ENCODE measurements at places on chromosomes 5 and 9.

DNA sequence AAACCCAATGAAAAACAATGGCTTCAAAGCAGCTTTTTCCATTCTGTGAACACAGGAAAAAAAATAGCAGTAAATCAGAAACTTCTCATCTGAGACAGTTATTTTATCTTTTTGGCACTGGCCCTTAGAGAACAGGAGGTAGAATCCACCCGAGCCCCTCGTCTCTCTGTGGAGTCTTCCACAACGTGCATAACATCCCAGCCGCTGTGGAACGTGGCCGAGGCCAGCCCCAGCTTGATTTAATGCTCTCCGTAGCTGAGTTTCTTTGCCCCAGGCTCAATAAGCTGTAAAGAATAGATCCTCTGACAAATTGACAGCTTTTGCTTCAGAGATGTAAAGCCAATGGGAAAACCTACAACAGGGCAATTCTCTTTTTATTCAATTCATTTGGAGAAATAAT, 107.9 kb upstream of the DAP start:
- DNase-seq, result no peak

- no peak for DNase-seq
Measured at GRCh38 chr5:9156282-9156681, 389.6 kb downstream of the SEMA5A start.

DNA sequence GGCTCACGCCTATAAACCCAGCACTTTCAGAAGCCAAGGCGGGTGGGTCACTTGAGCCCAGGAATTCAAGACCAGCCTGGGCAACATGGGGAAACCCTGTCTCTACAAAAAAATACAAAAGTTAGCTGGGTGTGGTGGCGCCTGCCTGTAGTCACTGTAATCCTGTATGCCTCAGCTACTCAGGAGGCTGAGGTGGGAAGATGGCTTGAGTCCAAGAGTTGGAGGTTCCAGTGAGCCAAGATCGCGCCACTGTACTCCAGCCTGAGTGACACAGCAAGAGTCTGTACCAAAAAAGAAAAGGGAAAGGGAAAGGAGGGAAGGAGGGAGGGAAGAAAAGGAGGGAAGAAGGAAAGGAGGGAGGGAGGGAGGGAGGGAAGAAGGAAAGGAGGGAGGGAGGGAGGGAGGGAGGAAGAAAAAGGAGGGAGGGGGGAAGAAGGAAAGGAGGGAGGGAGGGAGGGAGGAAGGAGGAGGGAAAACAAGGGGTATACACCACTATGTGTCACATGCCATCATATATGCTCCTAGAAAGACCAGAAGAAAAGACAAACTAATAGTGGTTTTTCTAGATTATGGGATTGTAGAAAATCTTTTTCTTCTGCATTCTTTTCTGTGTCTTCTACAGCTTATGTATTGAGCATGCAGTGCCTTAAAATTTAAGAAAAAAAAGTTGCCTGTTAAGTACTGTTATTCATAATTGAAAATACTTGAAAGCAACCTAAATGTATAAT, 240.1 kb downstream of the DENND1A start:
- DNase-seq, result no peak

DNA sequence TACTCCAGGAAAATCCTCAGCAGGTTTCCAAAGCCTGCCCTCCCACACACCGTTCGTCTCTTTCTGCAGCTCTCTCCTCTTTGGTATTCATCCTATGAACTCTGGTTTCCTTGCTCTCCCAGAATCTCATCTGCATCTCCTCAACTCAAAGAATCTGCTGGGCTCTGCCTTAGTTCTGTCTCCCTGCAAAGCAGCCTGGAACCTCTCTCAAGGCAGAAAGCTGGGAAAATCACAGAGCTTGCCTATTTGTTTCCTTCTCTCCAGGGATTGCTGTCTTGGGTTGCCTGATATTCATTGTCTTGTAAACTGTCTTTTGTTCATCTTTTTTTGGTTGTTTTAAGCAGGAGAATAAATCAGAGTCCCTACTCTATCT, 5.3 kb upstream of the ERAP2 start:
- DNase-seq, result no peak

- no peak for DNase-seq
Measured at GRCh38 chr9:36416890-36417289, 16.8 kb upstream of the RNF38 start.

GRCh38 chr5:55821731-55822512, 29.2 kb upstream of the IL31RA start:
- DNase-seq, result no peak

GRCh38 chr9:133656211-133657119, 20.3 kb downstream of the DBH start:
- DNase-seq, result peak; percentile 36

GRCh38 chr5:143985832-143986515, 174.0 kb downstream of the HMHB1 start:
- no peak for DNase-seq

DNA sequence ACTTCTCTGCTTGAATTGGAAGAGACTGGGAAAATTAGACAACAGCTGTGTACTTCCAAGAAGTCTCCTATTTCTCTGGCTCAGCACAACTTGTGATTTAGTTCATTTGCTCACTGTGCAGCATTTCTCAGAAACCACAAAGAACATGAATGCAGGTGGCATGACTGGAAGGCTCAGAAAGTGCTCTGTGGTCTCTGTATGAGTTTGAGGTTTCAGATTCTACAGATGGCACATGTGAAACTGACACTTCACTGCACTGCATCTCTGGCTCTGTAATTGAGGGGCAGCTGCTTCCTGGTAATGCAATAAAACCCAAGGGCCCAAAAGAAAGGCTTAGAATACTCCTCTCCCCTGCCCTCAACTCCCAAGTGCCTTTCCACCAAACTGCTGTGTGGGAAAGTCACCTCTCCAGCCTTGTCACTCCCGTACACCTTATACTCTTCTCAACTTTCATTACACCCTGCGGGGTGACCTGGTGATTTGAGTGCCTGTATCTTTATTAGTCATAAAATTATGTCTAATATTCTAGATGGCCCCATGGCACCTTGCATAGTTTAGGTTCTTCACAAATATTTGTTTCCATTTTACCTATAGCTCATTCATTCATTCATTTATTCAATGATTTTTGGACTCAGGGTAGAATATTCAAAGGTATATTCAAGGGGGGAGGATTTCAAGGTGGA, 82.5 kb downstream of the ESM1 start:
- no peak for DNase-seq

DNA sequence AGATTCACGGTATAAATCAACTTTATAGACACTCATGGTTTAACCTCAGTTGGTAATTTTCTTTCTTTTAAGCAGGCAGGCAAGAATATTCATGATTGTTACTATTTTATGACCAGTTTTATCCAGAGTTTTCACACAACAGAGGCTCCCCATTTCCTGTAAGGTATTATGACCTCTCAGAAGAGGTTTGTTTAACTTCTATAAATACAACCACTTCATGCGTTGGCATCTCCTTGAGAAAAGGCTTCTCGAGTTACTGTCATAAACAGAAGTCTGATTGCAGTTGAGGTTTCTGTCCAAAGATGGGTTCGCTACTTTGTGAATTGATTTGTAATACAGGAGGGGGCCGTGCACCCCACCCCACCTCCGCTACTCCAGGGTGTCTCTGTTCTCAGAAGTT, 55.3 kb downstream of the ENTREP1 start:
- DNase-seq, result no peak

- no peak for DNase-seq
Measured at GRCh38 chr5:35783551-35783950, 73.1 kb upstream of the IL7R start.

DNA sequence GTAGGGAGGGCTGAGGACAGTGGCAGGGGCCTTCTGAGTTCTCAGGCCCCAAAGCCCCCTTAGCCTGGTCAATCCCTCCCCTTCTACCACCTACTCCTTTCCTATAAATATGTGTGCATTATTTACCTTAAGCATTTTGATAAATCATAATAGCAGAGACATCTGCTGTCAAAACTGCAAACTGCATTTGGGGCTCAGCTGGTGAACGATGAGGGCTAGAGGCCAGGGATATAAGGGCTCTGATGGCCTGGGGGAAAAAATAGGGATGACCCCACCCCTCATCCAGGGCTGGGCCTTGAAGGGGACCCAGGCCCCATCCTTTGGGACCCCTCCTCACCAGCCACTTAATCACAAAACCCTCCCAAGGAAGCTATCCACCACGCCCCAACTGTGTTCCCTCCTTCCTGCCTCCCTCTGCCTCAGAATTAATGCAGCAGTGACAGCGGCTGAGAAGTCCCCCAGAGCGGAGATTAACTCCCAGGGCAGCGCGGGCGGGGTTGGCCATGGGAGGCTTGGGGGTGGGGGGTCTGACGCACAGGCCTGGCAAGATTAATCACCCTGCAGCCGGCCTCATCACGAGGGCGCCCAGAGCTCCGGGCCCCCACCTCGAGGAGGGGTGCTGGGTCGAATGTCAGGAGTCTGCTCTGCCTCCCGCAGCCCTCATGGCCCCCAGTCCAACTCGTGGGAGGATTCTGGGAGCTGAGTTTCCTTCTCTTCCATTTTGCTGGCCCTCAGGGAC, 42.1 kb downstream of the CXXC5 start:
- no peak for DNase-seq

DNA sequence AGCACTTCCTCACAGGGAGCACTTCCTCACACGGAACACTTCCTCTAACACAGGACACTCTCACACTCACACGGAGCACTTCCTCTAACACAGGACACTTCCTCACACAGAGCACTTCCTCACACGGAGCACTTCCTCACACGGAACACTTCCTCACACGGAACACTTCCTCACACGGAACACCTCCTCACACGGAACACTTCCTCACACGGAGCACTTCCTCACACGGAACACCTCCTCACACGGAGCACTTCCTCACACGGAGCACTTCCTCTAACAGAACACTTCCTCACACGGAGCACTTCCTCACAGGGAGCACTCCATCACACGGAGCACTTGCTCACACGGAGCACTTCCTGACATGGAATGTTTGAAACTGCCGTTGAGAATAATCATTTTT, 13.4 kb downstream of the POMT1 start:
- DNase-seq, result no peak

DNA sequence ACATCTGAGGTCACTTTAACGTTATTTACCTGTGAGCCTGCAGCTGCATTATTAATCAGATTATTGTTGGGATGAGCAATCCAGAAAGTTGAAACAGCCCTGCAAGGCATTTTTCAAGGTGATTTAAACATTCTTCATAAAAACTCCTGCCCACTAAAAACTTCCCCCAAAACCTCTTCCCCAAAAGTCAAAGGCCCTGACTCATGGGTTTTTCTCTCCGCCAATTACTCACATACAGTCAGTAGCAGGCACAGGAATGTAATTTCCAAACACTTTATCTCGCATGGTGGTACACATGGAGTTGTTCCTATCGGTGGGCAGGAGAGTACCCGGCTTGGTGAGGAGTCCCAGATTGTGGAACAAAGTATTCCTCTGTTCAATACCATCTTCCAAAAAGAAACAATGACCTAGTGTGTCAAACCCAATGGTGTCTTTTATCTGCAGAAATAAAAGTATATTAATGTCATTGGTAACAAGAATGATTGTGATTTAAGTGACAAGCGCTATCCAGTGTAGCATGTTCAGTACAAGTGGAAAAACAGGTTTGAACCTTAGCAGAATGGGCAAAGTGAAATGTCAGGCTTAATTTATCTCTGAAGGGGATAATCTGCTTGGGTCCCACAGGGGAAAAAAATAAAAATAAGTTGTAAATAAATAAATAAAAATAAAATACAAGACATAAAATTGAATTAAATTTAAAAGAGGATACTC, 38.3 kb downstream of the CEMIP2 start:
- no peak for DNase-seq

DNA sequence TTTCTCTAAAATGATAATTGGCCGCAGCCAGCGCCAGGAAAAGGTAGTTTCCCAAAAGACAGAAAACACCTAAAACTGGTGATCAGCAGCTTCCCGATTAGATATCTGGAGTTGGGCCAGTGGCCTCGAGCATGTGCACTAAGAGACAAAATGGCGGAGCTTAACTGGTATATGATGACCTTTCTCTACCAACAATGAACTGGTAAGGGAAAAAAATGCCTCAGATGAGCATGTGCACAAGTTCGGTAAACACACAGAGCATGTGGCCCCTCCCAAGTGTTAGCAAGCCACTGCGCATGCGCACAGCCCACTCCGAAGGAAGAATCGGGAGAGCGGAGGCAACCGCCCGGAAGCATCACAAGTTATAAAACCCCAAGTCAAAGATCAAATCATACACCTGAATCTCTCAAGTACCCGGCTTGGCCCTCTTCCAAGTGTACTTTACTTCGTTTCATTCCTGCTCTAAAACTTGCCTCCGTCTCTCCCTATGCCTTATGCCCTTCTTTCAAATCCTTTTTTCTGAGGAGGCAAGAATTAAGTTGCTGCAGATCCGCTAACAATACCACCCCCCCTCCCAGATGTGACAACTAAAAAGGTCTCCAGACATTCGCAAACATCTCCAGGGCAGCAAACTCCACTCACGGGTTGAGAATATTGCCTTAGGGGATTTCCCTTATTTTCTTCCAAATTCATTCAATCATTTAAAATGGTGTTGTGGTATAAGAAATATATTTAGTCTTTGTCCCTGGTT, 15.0 kb upstream of the PTBP3 start:
- no peak for DNase-seq

DNA sequence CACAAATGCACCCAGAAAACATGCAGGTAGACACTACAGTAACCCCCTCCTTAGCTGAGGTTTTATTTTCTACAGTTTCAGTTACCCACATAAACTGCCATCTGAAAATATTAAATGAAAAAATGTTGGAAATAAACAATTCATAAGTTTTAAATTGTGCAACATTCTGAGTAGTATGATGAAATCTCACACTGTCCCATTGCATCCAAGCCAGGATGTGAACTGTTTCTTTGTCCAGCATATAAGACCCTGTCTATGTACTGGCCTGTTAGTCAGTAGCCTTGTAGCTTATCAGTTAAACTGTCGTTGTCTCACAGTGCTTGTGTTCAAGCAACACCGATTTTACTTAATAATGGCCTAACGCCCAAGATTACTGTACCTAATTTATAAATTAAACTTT, 630.5 kb downstream of the ANXA1 start:
- DNase-seq, result no peak

- DNase-seq, result no peak
Measured at GRCh38 chr5:172361566-172362238, 78.1 kb upstream of the UBTD2 start.

- no peak for DNase-seq
Measured at GRCh38 chr5:119357808-119358529, 2.1 kb downstream of the TNFAIP8 start.

- DNase-seq, result no peak
Measured at GRCh38 chr9:9963841-9964240, 649.0 kb downstream of the PTPRD start.

- DNase-seq, result no peak
Measured at GRCh38 chr5:103444333-103445038, 118.1 kb downstream of the NUDT12 start.

DNA sequence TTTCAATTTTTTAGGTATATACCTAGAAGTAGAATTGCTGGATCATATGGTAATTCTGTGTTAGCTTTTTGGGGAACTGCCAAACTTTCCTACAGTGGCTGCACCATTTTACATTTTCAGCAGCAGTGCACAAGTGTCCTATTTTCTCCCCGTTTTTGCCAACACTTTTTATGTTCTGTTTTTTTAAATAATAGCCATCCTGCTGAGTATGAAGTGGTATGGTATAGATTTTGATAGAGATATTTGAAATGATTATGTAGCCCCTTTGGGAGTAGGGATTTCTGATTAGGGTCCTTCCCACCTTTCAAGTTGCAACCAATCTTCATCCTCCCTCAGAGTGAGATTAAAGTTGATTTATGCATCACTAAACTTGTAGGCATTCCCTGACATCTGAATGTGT, 76.5 kb downstream of the ARHGEF28 start:
- DNase-seq, result no peak

GRCh38 chr5:97004423-97005060, 68.7 kb downstream of the LNPEP start:
- DNase-seq, result no peak

GRCh38 chr5:2465383-2465782, 286.1 kb downstream of the IRX2 start:
- DNase-seq, result no peak
